Right ventricle myocardium inferior (tissue), 1 donor: ENCODE measurements at places on chromosomes 13 and 19. TPM values are rescaled to one million over a fixed set of nuclear protein-coding genes. Genes with fewer than 3 reads are reported as not detected.

GRCh38 chr13:73496711-73497110 lies 437.9 kb downstream of the KLF5 start:
- DNase-seq, result no peak

- no peak for DNase-seq
Observed at GRCh38 chr19:30235946-30236345, 136.2 kb upstream of the ZNF536 start.

DNA sequence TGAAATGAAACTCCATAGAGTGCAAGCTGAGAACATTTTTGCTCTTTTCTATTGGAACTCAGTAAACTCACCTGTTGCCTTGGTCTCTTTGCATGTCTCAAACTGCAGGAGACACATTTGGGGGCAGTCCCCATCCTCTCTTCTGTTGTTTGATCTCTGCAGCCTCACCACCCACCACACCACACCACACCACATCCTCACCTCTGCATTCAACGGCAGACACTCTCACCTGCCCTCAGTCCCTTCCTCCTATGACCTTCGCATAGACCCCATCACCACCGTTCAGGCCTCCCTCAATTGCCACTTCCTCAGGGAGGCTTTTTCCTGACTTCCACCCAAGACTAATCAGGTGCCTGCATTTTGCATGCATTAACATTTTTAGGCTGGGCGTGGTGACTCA lies 14.4 kb upstream of the TPM4 start:
- DNase-seq, result no peak

GRCh38 chr19:44258835-44259413 lies 762 bp upstream of the ZNF233 start:
- DNase-seq, result no peak

The PLA2G4C gene
- 40.8 TPM for total RNA-seq

The DLEU7 gene
- total RNA-seq, result not detected

The KLHL1 gene
- not detected for total RNA-seq

The URAD gene
- total RNA-seq, result not detected
